ENCODE measurements at places on chromosomes 2 and 18.

- no peak for DNase-seq
These were observed 108.4 kb upstream of the SNTG2 start for GRCh38 chr2:842151-842803.

- DNase-seq, result no peak
These were observed 408.1 kb downstream of the THSD7B start for GRCh38 chr2:137173463-137173862.

DNA sequence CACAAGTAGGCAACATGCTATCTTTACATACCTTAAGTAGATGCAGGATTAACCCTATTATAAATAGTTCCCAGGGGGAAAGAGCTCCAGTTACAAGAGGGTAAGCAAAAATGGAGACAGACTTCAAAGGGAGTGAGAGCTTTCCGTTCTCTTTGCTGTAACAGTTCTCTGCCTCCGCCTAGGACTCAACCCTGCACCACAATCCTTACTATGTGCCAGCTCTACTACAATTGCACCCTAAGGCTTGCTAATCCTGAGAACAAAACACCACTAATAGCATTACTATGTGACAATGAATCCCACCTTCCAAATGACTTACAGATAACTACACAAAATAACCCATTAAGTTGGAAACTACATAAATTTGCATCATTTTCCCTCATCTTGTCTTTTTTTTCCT lies 7.7 kb downstream of the ZBTB14 start:
- DNase-seq, result no peak

- no peak for DNase-seq
These were observed 3.8 kb downstream of the DLX2 start for GRCh38 chr2:172098650-172099471.

DNA sequence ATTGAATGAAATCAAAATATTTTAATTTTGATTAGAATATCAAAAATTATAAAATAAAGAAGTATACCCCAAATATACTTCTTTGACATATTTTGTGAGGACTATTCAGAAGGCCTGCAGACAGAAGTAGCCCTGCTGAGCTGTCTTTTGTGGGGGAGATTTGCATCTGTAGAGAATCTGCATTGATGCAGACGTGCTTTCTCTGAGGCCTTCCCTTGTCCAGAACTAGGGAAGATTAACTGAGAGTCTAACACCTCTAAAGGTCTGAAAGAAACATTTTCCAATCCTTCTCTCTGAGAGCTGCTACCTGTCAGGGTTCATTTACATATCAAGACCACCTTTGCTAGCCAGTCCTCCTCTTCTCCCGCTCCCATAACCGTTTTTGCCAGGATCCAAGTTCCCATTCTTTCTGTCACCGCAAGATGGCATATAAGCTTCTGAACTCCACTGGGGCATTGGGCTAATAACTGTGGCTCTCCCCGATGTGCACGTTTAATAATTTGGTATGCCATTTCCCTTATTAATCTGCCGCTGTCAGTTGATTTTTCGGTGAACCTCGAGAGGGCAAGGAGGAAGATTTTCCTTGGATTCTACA lies 510.4 kb upstream of the CNTNAP5 start:
- DNase-seq, result no peak

DNA sequence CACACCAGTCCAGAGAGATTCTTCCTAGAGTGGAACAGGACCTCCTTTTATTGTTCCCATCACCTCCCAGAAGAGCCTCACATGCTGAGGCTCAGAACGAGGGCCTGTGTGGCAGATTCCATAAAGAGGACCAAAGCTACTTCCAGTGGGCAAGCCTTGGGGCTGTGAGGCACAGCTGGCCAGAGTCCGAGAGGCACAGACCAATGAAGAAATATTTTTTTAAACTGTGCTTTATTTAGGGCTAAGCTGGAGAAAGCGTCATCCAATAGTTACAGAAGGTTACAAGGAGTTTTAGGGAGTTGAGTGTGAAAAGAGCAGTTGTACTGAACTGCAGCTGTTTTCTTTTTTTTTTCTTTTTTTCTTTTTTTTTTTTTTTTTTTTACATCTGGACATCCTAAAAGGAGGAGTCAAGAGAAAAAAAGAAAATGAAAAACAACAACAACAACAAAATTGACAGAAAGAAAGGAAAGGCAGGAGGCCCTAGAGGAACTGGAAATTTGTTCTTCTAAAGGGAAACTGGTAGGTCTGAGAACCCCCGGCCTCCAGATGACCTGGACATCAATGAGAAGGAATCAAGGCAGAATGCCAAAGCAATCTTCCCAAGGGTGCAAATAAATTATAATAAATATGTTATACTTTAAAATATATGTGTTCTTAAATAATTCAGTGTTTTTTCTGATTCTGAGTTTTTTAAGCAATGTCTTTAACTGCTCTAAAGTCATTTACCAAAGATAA lies 322.6 kb downstream of the CELF4 start:
- no peak for DNase-seq

DNA sequence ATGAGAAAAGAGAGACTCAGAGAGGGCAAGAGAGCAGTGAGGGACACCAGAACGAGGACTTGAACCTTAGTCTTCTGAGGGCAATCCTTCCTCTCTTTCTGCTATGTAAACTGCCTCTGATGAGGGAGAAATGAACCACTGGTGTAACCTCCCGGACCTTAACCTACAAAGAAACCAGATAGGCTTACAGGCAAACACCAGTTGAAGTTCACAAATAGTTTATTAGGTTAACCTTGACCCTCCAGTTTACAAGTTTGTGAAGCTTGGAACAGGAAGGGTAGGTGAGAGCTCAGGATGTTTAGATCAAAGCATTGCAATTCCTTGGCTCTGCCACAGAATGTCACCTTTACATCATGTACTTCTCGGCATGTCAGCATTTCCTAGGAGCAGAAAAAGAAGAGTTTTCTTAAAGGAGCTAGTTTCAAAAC lies 486.4 kb upstream of the SPRED2 start:
- DNase-seq, result no peak

DNA sequence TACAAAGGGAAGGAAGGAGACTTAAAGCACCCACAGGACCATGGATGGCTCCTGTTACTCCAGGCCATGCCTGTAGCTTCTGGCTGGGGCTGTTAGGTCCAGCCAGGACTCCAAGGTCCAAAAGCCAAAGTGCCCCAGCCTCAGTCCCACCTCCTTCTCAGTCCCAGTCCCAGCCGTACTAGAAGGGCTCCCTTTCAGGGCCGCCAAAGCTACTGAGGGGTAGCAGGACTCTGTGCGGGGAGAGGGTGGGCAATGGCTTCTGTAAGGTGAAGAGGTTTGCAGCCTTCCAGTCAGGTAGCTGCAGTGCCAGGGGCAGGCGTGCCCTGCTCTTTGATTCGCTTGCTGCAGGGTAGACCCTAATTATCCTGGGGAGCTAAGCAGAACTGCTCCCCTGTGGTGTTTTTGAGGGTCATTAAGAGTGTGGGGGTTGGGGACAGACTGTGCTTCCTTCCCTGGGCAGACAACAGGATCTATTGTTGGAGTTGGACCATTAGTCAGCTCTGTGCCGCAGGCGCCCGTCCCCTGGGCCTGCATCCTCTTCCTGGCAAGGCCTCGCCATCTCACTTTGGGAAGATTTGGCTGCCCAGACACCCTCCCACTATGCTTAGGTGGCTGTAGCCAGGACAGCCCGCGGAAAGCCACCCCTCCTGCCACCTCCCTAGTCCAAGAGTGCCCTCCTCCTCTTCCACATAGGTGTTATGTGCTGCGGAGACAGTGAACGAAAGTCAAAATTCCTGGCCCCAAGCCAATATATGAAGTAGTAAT lies 118.8 kb downstream of the ZBTB7C start:
- DNase-seq, result peak; percentile 84

- DNase-seq, result no peak
These were observed 57.9 kb upstream of the EPAS1 start for GRCh38 chr2:46239175-46239846.

- DNase-seq, result no peak
These were observed 51.7 kb downstream of the AGAP1 start for GRCh38 chr2:235545339-235546150.

DNA sequence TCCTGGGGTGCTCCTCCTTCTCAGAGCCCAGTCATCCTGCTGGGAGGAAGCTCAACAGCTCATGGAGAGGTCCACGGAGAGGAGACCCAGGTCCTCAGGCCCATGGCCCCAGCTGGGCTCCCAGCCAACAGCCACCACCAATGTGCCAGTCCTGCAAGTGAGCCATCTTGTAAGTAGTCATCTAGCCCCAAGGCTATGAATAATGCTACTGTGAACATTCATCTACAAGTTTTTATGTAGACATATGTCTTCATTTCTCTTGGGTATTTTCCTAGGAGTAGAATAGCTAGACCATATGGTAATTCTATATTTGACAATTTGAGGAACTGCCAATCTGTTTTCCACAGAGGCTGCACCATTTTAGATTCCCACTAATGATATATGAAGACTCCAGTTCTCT lies 166.1 kb downstream of the MTCL1 start:
- DNase-seq, result no peak

- no peak for DNase-seq
These were observed 5.5 kb upstream of the HNRNPA3 start for GRCh38 chr2:177207101-177207500.

DNA sequence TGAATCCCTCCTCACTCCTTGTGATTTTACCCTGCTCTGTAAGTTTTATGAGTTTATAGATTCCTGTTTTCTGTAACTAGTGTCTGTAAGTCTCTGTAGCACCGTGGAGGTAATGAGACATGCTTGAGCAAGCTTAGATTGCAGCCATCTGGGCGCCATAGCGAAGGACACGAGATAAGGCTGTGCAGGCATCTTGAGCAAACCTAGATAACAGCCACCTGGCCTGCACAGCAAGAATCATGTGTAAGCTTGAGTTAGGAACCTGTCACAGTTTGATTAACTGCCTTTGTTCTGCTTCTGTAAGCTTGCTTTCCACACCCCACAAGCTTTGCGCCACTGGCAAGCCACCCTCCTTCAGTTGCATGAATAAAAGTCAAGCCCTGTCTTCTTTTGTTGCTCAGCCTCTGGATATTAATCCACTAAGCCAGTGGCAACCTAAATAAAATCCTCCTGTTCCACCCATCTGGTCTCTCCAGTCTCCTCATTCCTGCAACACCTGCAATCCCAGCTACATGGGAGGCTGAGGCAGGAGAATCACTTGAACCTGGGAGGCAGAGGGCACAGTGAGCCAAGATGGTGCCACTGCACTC lies 270.6 kb upstream of the RGPD4 start:
- no peak for DNase-seq

DNA sequence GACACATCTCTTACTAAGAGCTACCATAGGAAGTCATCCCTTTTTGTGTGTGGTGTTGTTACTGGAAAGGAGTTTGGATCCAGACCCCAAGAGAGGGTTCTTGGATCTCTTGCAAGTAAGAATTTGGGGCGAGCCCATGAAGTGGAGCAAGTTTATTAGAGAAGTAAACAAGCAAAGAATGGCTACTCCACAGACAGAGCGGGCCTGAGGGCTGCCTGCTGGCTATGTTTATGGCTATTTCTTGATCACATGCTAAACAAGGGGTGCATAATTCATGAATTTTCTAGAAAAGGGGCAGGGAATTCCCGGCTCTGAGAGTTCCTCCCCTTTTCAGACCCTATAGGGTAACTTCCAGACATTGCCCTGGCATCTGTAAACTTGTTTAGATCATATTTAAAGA lies 30.6 kb upstream of the PXDN start:
- DNase-seq, result no peak

DNA sequence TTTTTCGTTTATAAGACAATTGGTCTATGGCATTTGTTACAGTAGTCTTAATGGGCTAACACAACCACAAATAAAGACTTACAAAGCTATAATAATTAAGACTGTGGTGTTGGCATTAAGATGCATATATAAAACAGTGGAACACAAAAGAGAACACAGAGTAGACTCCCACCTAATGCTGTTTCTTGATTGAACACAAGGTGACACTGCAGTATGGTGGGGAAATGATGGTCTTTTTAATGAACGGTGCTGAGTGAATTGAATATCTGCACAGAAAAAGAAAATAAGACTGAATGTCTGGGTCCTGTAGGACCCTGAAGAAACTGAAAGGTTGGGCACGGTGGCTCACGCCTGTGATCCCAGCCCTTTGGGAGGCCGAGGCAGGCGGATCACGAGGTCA lies 1136.6 kb upstream of the NXPH2 start:
- no peak for DNase-seq

DNA sequence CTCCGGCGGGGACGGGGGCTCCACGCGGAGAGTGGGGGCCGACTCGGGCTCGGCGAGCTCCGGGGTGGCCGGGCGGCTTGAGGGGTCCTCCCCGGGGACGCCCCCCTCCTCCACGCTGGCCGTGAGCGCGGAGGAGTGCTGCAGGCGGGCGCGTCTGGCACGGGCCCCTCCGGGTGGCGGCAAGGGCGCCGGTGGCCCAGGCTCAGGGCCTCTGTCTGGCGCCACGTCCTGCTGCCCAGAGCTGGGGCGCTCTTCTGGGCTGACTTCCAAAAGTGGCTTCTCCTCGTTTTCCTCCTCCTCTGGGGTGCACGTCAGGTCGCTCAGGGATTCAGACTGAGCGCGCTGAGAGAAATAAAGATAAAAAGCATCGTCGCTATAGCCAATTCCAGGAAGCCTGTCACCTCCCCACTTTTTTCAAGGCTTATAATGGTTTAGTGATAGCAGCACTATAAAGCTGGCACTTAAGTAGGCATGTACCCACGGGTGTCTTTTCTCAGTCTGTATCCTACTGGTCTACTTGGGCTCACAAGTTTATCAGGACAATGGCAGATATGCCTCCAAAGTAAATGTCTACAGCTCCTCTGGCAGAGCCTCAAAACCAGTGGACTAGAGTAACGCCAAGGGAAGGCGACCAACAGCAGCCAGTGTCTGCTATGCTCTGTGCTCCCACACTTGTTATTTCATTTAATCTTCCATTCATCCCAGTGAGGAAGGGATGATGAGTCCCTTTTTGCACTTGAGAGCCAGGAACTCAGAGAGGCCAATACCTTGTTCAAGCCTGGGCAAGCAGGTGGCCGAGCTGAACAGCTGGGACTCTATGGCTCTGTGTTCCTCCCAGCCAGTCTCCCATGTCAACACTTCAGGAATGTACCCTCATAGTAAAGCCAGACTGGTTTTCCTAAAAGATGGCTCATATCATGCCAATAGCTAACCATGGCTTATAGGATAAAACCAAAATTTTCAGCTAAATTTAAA lies 92.6 kb upstream of the MGAT4A start:
- DNase-seq, result no peak

GRCh38 chr2:38719706-38720105 lies 31.5 kb downstream of the SRSF7 start:
- no peak for DNase-seq

- DNase-seq, result peak; percentile 76
These were observed 56.8 kb upstream of the HS6ST1 start for GRCh38 chr2:128375454-128375853.

DNA sequence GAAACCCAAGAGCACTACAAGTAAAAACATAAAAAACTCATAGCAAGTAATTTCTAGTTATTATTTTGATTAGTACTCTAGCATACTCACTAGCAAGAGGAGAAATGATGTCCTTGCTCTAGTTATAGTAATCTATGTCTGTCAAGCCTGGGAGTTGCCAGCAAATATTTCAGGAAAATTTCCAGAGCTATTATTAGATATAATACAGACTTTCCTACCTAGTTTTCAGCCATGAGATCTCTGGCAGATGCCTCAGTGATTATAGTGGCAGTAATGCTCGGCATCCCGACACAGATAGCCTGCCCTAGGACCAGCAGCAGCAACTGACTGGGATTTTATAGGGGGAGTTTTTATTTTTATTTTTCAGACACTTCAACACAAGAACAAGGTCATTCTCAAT lies 224.4 kb downstream of the ZNF385B start:
- no peak for DNase-seq

Measured in posterior cingulate gyrus (tissue), 11 donors.